ENCODE measurements at places on chromosomes 7 and 10.

GRCh38 chr7:87479951-87480350 is 4.5 kb upstream of the ABCB4 start:
- DNase-seq = no peak

DNA sequence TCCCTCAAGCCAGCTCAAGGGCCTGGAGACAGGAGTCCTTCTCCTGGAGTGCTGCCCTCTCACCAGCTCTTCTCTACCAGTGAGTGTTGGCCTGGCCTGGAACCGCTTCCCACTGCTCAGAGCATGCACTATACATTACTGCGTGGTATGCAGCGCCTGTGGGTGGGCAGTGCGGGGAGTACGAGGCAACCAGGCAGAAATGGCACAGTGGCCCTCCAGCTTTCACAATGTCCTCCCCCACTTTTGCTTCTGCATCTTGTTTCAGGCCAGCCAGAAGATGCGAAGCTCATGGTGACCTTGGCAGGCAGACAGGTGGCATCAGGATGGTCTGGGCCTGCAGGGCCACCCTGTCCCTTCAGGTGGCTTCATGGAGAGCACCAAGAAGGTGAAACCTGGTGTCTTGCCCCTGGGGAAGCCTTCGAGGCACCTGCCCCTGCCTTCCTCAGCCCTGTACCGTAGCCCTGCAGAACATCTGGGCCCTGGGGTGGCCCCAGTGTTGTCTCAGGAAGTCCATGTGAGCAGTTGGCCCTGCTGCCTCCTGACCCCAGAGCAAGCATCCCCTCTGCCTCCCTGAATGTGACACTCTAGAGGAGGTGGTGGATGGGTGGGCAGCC is 35.8 kb downstream of the RASGEF1A start:
- no peak for DNase-seq

GRCh38 chr7:107854454-107854853 is 36.5 kb upstream of the DLD start:
- no peak for DNase-seq

DNA sequence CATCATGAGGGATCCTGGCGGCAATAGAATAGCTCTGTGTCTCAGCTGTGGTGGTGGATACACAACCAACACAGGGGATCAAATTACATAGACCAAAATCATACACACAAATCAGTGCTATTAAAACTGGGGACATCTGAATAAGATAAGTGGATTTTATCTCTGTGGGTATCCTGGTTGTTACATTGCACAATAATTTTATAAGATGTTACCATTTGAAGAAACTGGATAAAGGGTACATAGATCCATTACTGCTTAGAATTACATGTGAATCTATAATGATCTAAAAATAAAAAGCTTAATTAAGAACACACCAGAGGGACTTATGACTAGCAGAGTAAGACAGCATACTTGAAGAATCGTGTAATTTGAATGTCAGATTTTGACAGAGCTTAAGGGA is 8.2 kb upstream of the FAM3C start:
- DNase-seq = no peak

- DNase-seq = no peak
Observed at GRCh38 chr7:155506854-155507337, 39.5 kb downstream of the CNPY1 start.

- DNase-seq = no peak
Observed at GRCh38 chr10:87546971-87547413, 42.3 kb downstream of the MINPP1 start.

Data from activated CD4-positive, alpha-beta memory T cell treated with anti-CD3 and anti-CD28 coated beads, Interleukin-2, amount 10 ng/mL, durations not matched to agents 7 days and 5 days (primary cell).